ENCODE measurements at places on chromosomes 3 and 15. TPM values are rescaled to one million over a fixed set of nuclear protein-coding genes. Genes with fewer than 3 reads are reported as not detected.

DNA sequence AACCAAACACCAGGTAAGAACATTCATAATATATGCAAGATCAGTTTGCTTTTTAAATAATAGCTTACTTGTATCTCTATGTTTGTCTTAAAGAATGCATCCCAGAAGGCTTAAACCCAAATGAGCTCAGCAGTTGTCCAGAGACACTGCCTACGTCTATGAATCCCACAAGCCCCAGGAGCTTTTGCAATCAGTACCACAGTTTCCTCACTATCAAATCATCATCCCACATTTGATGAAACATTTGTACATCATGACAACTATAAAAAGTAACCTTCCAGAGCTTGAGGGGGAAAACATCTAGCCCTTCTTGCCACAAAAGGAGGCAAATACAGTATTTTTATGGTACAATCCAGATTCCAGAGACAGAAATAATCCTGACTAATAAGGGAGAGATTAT is 63.7 kb downstream of the ATP8B4 start:
- DNase-seq = no peak

DNA sequence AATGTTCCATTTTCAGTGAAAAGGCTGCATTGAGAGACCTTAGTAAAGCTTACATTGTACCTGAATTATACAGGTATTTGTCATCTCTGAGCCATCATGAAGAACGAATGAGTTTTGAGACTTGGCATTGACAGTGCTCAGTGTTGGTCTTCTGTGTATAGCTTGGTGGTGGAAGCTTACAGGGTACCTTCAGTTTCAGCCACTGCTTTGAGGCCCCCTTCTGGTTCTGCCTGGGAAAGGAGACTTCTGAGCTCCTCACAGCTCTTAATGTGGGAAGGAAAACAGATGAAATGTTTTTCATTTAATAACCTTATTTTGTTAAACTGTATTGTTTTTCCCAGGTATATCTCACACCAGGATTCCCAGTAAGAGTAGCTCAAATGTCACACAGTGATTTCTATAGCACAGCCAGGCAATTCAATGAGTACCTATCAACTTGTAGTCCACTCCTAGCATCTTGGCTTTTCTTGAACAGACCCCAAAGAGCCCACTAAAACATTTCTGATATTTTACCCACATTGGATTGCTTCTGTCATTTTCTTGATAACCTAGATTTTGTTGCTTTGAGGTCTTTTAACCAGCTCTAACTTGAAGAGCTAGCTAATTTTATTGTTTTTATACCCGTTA is 5.6 kb downstream of the SERPINI1 start:
- DNase-seq = no peak

DNA sequence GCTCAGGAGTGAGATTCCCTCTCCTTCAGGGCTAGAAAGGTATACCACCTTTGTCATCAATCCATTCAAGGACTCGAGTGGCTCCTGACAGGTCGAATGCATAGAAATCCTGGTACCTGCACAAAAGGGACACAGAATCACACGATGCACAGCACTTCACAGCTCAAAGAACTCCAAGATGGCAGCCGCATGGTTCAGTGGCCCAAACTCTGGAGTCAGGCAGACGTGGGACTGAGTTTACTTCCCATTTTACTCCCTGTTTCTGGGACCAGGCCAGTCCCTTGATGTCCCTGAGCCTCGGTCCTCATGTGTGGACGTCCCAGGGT is 536 bp downstream of the WDR73 start:
- no peak for DNase-seq

DNA sequence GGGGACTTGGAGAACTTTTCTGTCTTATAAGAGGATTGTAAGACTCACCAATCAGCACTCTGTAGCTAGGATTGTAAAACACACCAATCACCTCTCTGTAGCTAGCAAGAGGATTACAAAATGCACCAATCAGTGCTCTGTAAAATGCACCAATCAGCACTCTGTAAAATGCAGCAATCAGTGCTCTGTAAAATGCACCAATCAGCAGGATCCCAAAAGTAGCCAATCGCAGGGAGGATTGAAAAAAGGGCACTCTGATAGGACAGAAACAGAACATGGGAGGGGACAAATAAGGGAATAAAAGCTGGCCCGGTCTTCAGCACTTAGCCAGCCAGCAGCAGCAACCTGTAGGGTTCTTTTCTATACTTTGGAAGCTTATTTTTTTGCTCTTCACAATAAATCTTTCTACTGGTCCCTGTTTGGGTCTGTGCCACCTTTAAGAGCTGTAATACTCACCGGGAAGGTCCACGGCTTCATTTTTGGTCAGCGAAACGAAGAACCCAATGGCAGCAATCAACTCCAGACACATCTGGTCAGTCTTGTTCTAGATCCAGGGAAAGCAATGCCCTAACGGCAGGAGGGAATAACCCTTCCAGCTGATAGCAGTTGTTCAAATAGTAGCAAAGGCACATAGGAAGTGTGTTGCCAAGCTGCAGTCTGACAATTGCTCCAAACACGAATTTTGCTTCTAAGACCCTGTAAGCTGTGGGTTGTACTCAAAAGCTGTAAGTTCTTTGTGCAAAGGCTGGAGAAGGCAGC is 135.6 kb downstream of the TJP1 start:
- no peak for DNase-seq

GRCh38 chr15:24848050-24848449 is 106.7 kb upstream of the SNRPN start:
- no peak for DNase-seq

DNA sequence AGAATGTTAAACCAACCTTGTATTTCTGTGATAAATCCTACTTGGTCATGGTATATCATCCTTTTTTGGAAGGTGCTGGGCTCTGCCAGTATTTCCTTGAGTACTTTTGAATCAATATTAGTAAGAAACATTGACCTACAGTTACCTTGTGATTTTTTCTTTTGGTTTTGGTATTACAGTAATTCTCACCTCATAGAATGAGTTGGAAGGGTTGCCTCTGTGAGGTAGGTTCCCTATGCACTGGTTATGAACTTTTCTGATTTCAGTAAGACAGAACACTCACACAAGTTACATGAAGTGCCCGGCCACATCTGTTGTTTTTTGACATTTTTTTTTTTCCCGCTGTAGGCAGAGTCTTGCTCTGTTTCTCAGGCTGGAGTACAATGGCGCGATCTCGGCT is 20.0 kb downstream of the PCCB start:
- no peak for DNase-seq

DNA sequence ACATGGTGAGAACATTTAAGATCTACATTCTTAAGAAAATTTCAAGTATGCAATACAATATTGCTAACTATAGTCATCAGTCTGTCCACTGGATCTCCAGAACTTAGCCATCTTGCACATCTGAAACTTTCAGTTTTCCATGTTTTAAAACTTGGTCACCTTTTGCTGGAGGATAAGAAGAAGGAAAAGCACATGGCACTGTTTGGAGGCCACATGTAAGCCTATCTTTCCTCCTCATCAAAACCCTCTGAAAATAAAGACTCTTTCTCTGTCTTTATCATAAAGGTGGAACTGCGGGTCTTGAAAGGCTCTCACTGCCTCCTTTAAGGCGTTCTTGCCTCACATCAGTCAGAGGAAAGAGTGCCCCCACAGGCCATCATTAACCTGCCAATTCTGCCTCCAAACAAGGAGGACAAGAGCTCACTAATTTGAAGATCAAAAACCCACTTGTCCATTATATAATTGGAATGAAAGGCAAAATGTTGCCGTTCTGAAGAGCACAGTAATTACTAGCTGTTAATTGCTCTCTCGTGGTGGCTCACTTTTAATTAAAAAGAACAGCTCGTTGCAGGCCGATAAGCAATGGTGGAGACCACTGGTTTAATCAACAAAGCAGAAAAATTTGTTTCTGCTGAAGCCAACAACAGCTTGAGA is 157.8 kb downstream of the MECOM start:
- DNase-seq = no peak

DNA sequence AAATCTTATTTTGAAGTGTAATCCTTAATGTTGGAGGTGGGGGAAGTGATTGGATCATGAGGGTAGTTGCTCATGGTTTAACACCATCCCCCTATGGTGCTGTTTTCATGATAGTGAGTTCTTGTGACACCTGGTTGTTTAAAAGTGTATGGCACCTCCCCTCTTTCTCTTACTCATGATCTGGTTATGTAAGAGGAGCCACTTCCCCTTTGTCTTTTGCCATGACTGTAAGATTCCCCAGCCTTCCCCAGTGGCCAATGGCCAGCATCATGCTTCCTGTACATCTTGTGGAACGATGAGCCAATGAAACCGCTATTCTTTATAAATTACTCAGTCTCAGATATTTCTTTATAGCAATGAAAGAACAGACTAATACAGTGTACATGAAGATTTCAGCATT is 39.8 kb upstream of the GMNC start:
- DNase-seq = no peak

GRCh38 chr15:78808550-78808949 is 2.7 kb downstream of the ADAMTS7 start:
- no peak for DNase-seq

DNA sequence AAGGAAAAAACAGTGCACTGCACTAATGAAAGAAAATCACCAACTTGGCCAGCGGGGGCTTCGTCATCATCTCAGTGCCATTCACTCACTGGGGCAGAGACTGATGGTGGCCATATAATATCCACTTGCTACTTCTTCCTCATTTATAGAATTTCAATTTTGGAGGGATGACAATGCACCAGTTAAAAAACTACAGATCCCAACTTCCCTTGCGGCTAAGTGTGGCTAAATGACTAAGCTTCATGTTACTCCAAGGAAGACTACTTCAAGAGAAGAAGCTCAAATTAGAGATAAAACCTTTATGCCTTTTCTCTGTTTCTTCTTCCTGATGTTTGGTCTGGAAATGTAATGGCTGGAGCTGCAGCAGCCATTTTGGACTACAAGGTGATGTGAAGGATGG is 38.8 kb downstream of the NGLY1 start:
- no peak for DNase-seq

- no peak for DNase-seq
Measured at GRCh38 chr15:58069008-58069407, 3.5 kb upstream of the ALDH1A2 start.

DNA sequence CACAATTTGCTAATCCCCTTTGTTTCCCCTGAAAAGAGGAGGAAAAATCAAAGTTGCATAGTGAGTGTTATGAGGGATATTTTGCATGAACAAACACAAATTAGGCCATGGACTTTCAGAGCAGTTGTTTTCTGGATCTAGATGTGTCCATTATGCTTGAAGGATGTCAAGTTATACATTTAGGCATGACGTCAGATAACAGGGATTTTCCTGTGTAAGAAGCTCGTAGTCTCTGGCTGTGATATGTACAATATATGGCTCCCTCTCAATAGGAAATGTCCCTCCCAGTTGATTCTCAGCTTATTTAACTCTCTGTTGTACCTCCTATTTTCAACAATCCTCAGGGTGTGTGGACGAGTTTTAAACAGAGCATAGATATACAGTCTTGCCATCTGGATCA is 171.0 kb downstream of the RBMS3 start:
- no peak for DNase-seq

GRCh38 chr3:85912980-85913379 is 954.2 kb downstream of the CADM2 start:
- peak; percentile 66 for DNase-seq

GRCh38 chr3:163766112-163766511 is 1312.2 kb downstream of the SI start:
- DNase-seq = no peak

Gene CYP1A1
- not detected for total RNA-seq

Gene EXD1
- not detected for total RNA-seq

Gene CKMT1A
- 6.5 TPM for total RNA-seq

Gene CHRFAM7A
- 8.5 TPM for total RNA-seq

Gene TGM5
- total RNA-seq = not detected

Gene ADGRG7
- total RNA-seq = not detected

Gene ACTRT3
- 3.8 TPM for total RNA-seq

Gene NDN
- 75.0 TPM for total RNA-seq

Gene FSIP1
- total RNA-seq = 0.62 TPM

Gene ANKRD34C
- total RNA-seq = not detected

All from kidney epithelial cell (primary cell).